ENCODE measurements at places on chromosomes 6 and 20.

DNA sequence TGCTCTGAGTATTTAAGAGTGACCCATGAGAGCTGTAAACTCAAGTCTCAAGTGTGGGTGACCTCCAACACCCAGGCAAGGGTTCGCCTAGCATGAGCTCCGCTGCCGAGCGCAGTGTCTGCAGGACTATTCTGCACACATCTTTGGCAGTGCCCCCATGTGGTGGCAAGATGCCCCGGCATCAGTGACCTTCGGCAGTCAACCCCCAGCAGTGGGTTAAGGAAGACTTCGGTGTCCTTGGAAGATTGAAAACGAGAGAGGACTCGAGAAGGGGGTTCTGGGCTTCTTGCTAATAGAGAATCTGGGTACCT is 43.1 kb downstream of the RBM38 start:
- DNase-seq, result no peak

GRCh38 chr20:12237772-12238171 is 320.1 kb downstream of the BTBD3 start:
- DNase-seq, result no peak

DNA sequence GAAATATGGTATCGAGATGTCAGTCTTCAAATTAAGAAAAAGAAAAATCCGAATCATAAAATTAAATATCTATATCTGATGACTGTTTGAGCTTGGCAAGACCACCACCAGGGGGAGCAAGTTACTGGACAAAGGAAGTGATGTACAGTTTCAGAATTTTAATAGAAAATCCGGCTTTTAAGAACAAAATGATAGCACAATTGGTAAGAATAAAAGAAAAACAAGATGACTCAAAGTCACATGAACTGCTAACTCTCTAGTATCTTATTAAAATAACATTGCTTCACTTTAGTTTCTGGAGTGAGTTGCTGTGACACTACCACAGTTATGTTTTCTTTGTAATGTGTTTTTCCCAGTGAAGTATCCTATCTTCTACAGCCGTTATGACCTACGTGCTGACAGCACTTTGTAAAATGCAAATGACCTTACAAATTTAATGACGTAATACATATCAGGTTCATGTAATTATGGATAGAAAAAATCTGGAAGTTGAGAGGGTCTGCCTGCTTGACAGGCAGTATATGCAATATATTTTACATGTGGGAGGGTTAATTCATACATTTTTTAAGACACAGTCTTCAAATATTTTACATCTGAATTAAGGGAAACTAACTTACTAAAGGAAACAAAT is 405.3 kb upstream of the HS3ST5 start:
- peak; percentile 3 for DNase-seq

DNA sequence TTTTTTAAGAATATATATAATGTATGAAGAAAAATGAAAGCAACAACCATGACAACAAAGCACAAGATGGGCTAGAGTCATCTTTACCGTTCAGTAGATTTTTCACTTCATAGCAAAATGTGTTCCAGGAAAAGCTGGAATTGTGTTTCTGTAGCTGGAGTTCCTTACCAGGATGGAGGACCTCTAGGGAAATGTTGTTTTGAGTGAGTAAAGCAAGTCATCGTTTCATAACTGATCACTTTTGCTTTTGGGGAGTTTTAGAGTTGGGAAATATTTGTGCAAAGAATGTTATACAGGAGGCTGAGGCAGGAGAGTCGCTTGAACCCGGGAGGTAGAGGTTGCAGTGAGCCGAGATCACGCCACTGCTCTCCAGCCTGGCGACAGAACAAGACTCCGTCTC is 151.6 kb downstream of the SASH1 start:
- no peak for DNase-seq

- DNase-seq, result no peak
Observed at GRCh38 chr6:13396241-13396792, 68.0 kb upstream of the TBC1D7 start.

- no peak for DNase-seq
Observed at GRCh38 chr20:58103961-58104360, 124.5 kb downstream of the ANKRD60 start.

GRCh38 chr6:11953641-11954040 is 58.5 kb upstream of the HIVEP1 start:
- DNase-seq, result no peak

DNA sequence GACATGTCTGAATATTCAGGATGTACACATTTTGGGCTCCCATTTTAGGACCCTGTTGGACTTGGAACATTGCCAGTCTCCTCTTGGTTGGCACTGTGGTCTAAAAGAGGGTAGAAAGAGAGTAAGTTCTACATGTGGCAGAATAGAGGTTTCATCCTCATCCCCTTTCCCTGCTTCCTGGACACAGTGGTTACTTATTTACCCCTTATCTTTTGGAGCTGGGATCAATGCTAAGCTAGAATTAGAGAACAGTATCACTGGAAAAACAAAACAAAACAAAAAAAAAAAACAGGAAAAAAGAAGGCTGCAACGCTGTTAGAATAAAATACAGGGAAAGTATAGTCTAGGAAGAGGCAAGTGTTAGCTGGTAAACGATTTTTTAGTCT is 790.6 kb downstream of the MAFB start:
- no peak for DNase-seq

DNA sequence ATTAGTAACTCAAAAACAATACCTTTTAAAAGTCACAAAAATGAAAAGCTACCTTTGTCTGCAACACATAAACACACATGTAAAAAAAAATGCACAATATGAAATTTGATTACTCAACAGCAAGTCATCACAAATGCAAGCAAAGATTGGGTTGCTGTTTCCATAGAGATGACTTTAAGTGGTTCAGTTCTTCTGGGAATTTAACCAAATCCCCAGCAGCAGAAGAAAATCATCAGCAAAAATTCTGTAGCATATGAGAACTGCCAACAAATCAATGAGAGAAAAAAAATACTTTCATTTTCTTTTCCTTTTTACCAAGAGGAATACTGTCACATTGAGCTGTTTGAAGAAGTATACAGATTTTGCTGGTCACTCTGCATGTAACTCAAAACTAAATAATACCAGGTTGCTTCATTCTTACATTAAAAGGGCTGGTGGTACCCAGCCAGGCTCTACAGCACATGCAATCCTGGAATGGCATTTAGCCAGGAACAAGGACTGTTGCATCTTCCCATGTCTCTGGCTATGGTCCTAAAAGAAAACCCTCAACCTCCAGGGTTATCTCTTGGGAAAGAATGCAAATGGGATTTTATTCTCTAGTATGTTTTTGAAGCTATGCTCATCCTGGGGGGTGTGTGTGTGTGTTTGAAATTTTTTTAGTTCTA is 158.3 kb downstream of the OPRM1 start:
- DNase-seq, result no peak

DNA sequence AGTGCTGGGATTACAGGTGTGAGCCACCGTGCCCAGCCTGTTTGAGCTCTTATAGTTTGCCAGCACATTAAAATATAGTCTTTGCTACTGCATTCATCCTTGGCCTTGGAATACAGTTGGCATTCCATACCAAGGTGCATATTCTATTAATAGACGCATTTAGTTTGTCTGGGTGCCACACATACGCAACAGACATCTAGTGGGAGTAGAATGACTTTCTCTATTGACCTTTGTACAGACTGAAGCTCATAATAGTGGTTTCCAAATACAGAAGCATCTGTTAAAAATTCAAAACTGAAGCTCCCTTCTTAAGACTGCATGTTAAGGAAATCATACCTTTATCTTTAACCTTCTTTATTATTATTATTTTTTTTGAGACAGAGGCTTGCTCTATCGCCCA is 46.7 kb upstream of the FNDC1 start:
- no peak for DNase-seq

DNA sequence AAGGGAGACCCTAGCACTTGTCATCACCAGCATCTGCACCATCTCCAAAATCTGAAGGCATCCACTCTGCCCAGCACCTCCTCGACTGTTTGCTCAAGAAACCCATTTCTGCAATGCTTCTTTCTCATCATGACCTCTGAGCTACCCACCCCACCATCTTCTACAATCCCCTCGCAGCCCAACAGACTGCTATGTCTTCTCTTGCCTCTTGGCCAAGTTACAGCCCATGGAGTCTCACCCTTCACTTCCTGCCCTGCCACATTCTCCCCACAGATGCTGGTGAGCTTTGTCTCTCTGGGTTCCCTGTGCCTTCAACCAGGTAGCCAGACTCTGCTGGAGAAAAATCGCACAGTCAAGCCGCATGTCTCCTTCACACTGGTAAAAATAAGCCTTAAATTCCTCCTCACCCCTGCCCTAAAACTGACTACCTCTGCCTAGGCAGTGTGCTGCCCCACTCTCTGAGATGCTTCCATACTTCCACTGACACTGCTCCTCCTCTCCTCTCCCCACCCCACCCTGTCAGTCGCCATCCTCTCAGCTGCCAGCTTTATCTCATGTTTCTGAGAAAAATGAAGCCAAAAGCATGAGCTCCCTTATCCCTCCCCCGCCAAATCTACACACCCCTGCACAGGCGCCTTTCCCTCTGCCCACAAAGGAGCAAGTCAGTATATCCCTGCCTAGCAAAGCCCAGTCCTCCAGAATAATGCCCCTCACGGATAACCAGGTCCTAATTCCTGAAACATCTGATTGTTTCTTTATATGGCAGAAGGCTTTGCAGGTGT is 2.3 kb upstream of the TXNDC5 start:
- DNase-seq, result no peak

DNA sequence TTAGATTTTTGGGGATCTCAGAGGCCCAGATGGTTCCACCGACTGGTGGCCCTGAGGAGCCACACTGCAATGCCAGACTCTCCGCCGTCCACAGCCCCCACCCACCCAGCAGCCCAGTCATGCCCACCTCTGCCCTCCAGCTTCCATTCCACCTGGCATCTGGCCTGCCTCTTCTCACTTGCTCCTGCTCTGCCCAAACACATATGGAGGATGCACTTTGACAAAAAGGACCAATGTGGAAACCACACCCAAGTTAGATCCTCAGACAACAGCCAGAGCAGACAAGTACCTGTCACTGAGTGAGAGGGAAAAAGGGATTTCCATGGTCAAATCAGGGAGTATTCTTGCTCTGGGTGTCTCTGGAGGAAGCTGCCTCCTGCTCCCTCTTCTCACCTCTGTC is 120.6 kb upstream of the NXT1 start:
- no peak for DNase-seq

DNA sequence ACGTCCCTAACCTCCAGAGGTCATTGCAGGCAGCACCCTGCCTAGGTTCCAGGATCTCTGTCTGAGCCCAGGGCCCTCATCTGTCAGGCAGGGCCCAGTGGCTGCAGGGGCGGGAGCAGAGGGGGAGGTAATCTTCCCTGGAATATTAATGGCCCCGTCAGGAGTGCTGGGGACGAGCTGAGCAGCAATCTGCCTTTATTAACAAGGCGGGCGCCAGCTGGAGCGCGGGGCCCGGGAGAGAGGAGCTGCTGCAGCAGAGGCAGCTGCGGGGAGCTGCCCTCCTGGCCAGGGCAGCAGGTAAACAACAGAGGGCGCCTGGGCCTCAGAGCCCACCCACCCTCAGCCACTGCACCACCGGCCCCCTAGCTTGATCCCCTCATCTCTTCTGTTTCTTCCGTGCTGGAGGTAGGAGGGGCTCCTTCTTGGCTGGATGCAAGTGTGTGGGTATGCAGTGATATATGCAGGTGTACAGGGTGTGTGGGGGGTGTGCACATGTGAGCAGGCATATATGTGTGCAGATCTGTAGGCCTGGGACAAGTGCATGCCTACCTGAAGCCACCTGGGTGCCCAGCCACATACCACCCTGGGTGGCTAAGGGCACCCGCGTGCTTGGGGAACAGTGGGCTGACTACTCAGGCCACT is 131.8 kb upstream of the MLN start:
- no peak for DNase-seq

All from GM12864 (cell line).